Astrocyte (in vitro differentiated cells and primary cell): ENCODE measurements at places on chromosomes 4 and X.

GRCh38 chr4:87121341-87122065, 98.9 kb downstream of the KLHL8 start:
- peak; percentile 61 for DNase-seq

DNA sequence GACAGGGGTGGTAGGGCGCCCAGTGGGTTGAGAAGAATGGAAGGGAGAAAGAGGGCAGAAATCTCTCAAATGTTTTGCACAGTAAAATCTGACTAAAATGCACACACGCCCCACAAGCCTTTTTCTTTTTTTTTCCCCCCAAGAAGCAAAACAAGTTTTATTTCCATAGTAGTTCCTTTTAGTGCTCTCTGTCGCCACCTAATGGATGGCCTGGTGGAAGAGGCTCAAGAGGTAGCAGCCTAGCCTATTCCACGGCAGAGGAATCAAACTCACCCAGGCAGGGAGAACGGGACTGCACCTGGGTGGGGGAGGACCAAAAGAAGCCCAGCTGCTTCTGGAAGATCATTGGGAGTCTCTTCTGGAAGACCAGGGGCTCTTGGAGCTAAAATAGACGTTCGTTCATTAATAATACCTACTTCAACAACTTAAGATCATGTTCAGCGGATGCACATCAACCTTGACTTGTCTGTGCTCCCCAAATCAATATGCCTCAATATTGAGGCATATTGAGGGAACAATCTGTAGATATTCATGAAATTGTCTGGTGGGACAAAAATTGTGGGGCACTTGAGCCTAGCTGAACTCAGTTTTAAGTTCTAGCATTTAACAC, 31.6 kb upstream of the IRAK1 start:
- DNase-seq, result no peak

- no peak for DNase-seq
Measured at GRCh38 chrX:100407784-100408712, 2.0 kb downstream of the PCDH19 start.

GRCh38 chr4:75924309-75924827, 16.4 kb downstream of the NAAA start:
- no peak for DNase-seq

DNA sequence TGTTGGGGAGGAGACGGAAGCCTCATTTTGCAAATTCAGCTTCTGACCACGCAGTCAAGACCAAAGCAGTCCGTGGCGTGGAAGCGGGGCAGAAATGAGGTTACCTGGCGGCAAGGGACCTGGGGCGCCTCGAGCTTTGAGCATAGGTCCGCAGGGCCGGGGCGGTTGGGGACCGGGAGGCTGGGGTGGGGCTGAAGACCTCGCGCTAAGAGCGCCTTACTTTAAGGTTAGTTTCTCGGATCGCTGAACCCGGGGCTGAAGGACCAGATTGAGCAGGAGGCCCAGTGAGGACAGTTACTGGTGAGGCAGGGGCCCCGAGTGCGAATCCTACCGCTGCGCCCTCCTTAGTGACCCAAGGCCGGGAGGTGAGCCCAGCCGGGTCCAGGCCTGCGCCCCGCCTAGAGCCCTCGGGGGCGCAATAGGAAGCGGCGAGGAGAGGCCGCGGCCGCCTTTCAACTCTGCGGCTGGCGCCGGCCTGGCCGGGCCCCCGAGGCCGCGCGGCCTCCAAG, 7.5 kb downstream of the MSX1 start:
- DNase-seq, result no peak

DNA sequence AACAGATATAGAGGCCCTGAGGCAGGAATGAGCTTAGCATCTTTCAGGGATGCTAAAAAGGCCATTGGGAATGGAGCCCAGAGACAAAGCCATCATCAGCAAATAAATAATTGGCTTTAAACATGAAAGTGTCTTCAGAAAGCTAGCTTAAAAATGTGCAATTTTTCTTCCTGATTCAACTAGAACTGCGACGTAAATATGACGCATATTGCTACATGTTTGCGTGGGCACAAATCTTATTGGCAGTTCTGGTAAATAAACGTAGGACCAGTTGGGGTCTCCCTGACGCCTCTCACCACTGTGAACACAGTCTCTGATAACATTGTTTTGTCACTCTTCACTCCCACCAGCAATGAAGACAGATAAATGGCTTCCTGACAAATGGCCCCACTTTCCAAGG, 97.3 kb upstream of the SRD5A3 start:
- no peak for DNase-seq

GRCh38 chr4:131370846-131371245, 1778.2 kb upstream of the PCDH10 start:
- no peak for DNase-seq

GRCh38 chr4:180696460-180697092, 1546.6 kb upstream of the TENM3 start:
- DNase-seq, result peak; percentile 25

- peak; percentile 12 for DNase-seq
Measured at GRCh38 chrX:40326186-40326965, 228.6 kb upstream of the BCOR start.

DNA sequence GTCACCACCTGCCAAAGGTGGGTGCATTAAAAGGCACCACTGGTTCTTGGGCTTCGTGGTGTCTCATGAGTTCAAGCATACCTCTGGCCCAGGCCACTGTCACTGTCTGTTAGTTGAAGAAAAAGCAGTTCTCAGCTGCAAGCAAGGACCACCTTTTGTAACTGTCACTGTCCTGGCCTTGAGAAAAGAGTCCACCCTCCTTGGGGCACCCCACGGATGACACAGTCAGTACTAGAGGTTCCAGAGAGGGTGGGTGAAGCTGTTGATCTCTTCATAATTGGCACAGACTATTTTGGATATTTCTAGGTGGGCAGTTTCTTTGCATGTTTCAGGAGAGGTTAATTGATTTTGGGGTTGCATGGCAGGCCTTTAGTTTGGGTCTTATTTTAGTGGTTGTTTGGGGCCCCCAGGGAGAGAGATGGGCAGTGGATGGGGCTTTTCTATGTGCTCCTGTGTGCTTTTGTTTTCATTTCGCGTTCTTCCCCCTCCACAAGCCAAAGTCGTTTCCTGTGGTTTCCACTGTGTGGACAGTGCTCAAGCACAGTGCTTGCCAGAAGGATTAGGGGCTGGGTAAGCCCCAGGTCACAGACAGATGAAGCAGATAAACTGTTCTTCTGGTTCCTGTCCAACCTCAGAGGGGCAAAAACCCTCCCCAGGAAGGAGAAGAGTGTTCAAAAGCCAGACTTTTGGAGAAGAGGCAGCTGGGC, 156.2 kb upstream of the PPP1R2C start:
- no peak for DNase-seq

GRCh38 chrX:2526390-2526789, 25.6 kb upstream of the DHRSX start:
- DNase-seq, result no peak
